Activated naive CD4-positive, alpha-beta T cell treated with Interleukin-2 at 50 U/mL for 16 hours (primary cell): ENCODE measurements at places on chromosomes 4 and X.

DNA sequence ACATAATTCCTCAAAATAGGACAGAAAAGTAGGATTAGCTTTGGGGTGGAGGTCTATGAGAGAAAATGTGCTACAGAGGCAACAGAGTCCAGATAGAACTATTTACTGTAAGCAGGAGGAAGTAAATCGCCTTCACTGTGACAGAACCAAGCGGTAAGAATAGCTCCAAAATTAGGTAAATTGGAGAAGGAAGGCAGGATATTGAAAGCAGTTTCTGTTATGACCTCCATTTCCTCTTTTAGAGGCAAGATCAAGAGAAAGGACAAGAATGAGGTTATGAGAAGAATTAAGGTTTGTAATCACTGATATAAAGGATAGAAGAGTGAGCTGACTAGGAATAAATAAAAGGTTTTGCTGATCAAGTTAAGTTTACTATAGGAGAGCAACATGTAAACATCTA is 44.1 kb upstream of the NEUROG2 start:
- no peak for DNase-seq

DNA sequence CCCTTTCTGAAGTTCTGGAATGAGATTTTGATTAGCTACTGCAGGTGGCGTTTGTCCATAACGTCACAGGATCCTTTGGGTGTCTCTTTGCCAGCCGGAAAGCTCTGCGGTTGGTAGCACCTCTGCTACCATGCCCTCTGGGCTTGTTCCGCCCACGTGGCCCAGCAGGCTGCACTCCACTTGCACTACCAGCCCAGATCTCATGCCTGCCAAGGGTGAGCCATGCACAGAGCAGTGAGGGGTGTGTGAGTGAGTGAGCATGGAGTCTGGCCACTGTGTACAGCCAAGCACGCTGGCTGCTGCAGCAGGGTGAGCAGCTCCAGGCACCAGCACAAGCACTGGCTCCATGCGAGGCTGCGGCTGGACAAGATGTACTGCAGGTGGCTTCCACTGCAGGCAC is 6.6 kb upstream of the HNRNPD start:
- DNase-seq, result no peak

- DNase-seq, result no peak
Observed at GRCh38 chrX:41452565-41453356, 5.6 kb downstream of the NYX start.

DNA sequence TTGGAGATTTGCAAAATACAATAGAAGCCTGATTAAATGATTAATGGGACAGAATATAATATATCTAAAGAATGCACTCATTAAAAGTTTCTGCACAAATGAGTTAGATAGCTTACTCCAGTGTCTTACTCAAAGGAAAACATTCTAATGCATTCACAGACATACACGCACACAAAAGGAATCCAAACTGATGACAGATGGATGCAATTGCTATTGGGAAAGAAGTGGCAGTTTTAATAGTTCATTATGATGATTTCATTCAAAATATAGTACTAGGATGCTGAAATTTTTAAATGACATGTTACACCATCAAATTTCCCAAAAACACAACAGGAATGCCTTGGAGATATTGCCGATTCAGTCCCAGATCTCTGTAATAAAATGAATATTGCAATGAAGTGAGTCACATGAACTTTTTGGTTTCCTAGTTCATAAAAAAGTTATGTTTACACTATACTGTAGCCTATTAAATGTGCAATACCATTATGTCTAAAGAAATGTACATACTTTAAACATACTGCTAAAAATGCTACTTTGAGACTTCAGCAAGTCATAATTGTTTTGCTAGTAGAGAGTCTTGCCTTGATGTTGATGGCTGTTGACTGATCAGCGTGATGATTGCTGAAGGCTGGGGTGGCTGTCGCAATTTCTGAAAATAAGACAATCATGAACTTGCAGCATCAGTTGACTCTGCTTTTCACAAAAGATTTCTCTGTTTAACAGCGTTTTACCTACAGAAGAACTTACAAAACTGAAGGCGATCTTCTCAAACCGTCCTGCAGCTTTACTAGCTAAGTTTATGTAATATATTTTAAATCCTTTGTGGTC is 45.6 kb downstream of the BBS12 start:
- no peak for DNase-seq

DNA sequence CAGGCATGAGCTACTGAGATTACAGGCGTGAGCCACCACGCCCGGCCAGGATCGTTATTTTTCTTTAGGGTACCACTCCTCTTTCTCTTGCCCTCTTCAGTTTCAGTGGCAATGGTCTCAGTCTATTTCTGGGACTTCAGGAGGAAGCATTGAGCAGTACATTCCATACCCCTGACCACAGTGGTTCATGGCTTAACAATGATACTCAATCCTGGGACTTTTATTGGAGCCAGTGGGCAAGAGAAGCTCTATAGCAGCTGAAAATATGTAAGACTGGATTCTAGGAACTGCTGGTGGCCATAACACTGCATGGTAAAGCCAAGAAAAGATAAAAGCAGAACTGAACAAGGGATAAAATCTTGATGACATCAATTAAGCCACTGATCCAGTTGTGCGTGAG is 5.8 kb upstream of the CCNA2 start:
- no peak for DNase-seq

GRCh38 chr4:109183931-109184490 is 118.4 kb downstream of the COL25A1 start:
- no peak for DNase-seq

DNA sequence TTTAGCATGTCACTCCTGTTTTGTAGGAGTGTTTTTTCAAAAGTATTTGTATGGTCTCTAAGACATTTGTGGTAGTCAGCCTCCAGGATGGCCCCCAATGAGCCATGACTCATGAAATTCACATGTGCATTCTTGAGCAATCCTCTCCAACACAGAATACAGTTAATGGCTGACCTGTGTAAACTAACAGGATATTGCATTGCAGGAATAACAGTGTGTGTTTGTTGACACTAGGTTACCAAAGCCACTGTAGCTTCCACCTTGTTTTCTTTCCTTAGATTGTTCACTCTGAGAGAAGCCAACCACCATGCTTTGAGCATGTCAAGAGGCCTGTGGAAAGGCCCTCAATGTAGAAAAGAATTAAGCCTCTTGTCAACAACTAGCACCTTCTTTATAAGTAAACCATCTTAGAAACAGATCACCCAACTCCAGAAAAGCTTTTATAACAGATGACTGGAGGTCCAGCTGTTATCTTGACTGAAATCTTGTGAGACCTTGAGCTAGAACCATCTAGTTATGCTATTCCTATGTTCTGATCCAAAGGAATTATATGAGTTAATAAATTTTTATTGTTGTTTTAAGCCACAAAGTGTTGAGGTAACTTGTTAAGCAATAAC is 28.5 kb downstream of the TBCK start:
- DNase-seq, result no peak

- DNase-seq, result no peak
Observed at GRCh38 chrX:155745792-155746191, 133.0 kb upstream of the TMLHE start.
